Foreskin keratinocyte (primary cell): ENCODE measurements at places on chromosomes 11 and 22. TPM values are rescaled to one million over a fixed set of nuclear protein-coding genes. Genes with fewer than 3 reads are reported as not detected.

Gene TTC17
- total RNA-seq, result 30.9 and 32.1 TPM in 2 replicates

Gene NCAM1
- total RNA-seq, result 0.14 and 0.24 TPM in 2 replicates

Gene RASL10A
- total RNA-seq, result not detected in 2 replicates

- DNase-seq, result no peak
Measured at GRCh38 chr22:50118557-50119168, 28.9 kb downstream of the MOV10L1 start.

DNA sequence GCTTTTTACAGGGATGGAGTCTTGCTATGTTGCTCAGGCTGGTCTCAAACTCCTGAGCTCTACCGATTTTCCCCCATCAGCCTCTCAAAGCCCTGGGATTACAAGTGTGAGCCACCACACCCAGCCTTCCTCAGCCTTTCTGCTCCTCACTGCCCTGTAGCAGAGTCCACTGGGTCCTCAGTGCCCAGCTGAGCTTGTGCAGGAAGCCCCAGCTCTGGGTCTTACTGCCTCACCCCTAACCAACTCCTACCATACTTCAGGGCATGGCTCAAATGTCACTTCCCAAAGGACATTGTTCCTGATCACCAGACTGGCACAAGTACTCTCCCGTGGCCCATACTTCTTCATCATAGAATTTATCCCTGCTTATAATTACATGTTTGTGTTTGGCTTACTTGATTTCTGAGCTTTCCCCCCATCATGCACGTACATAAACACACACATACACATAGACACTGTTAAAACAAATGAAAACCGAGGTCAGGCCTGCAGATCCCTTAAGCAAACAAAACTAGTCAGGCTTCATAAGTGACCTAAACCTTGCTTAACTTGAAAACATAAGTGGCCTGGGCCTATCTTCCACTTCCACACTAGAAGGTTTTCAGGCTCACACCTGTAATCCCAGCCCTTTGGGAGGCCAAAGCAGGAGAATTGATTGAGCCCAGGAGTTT is 14.0 kb upstream of the SLC43A3 start:
- no peak for DNase-seq

GRCh38 chr22:36318442-36318841 is 65.5 kb downstream of the APOL1 start:
- no peak for DNase-seq

DNA sequence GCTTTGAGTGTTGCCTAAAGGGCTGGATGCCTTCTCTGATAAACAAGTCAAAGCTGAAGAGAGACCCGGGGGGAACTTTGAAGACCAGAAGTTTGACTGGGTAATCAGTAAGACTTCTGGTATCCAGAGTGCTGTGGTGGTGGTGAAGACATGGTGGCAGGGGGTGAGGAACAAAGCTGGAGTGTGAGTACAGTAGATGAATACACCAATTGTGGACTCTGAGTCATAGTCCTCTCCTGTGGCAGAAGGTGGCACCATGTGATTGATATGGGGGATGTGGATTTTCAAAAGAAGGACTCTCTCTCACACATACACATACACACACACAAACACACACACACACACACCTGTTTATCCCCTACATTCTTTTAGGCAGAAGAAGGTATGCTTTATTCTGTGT is 12.3 kb downstream of the MS4A6A start:
- no peak for DNase-seq

GRCh38 chr22:37284126-37284804 is 2.0 kb downstream of the CYTH4 start:
- no peak for DNase-seq

- DNase-seq, result no peak
Measured at GRCh38 chr11:61586792-61587430, 6.0 kb upstream of the SYT7 start.

DNA sequence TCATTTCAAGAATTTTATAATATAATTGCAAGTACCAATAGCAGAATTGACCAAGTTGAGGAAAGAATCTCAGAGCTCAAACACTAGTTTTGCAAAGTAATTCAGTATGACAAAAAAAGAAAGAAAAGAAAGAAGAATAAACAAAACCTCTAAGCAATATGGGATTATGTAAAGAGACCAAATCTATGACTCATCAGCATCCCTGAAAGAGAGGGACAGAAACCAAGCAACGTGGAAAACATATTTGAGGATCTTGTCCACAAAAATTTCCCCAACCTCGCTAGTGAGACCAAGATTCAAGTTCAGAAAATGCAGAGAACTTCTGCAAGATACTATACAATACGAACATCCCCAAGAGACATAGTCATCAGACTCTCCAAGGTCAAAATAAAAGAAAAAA is 203.7 kb upstream of the DDI1 start:
- DNase-seq, result no peak

DNA sequence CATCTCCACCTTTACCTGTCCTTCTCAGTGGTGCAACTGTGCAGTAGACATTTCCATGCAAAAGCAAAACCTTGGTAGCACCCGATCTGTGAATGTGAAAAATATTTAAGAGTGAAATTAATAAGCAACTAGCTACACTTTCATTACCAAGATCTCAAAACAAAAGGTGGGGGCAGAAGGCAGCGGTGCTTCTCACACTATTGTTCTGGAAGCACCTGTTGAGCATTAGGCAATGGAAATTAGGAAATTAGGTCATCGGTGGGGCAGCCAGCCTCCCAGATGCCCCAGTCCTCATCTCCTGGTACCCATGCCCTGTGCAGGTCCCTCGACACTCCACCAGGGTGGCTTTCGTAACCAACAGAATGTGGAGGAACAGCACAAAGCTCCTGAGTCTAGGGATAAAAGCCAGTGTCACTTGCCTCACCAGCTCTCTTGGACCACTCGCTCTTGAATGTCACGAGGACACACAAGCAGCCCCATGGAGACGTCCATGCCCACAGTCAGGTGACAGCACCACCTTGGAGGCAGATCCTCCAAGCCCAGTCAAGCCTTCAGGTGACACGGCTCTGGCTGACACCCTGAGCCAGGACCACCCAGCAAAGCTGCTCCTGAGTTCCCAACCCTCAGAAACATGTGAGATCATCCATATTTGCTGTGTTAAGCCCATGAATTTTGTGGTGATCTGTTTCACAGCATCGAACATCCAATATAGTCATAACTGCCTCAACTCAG is 3.3 kb downstream of the LTO1 start:
- DNase-seq, result no peak

DNA sequence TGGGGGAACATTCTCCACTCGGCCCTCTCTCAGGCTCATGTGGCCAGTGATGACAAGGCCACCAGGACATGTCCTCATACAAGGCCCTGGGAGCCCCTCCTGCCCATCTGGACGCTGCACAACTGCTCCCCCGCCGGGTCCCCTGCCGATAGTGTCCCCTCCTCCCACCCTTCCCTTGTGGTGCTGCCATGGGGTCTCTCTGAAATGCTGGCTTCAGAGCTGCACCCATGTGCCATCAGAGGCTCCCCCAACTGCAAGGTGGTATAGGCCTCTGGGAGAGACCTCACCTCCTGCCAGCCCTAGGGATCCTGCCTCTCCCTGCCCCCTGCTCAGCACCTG is 113.0 kb downstream of the KCNQ1OT1 start:
- no peak for DNase-seq

DNA sequence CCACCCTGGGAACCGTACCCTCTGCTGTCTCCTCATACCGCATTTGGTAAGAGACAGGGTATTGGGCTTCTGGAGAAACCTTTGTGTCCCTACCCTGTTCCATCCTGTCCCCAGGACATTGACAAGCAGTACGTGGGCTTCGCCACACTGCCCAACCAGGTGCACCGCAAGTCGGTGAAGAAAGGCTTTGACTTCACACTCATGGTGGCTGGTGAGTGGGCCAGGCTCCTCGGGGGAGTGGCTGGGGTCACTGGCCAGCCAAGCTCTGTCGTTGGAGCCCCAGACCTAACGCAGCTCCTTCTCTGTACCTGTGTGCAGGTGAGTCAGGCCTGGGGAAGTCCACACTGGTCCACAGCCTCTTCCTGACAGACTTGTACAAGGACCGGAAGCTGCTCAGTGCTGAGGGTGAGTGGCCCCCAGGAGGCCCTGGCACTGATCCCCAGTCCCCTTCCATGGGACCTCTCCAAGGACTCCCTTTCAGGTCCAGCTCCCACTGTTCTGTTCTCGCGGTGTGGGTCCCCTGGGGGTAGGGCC is 3.8 kb upstream of the GP1BB start:
- DNase-seq, result no peak

DNA sequence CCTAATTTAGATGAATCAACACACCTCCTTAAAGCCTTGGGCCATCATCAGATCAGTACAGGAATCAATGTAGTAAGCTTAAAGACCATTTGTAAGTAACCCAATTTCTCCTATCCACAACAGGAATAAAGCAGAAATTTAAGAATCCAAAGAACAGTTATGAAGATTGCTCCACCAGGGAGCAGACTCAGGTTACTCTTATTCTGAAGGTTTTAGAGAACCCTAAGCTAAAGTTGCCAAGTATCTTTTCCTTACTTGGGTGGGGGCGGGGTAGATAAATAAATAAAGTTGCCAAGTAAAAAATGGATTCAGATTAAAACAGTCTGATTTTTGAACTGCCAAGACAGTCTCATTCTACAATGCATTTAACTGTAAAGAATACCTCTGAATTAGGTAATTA is 18.1 kb downstream of the CKAP5 start:
- no peak for DNase-seq

DNA sequence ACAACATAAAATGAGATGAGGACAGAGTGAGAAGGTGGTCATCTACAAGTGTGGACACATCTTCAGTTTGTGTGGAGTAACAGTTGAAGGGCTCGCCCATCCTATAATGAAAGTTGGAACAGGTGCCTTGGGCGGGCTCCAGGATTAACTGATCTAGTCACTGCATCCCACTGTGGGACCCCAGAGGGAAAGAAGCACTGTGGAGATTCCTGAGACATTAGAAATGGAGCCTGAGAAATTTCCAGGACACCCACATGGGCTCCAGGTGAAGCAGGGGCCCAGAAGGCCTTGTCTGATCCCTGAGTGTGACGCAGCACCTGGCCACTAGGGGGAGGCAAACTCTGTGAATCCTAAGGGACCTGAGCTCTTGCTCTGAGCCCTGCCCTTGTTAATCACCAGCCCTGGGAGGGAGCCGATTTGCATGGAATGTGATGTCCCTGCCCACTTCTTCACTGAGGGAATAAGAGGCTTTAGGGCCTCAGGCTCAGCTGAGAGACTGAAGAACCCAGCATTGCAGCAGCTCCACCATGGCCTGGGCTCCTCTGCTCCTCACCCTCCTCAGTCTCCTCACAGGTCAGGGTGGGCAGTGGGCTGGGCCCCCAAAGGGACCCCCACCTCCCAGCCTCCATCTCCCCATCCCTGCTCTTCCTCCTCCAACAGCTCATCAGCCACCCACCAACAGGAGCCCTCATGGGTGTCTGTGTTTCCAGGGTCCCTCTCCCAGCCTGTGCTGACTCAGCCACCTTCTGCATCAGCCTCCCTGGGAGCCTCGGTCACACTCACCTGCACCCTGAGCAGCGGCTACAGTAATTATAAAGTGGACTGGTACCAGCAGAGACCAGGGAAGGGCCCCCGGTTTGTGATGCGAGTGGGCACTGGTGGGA is 98.4 kb downstream of the VPREB1 start:
- peak; percentile 69 for DNase-seq
